ENCODE measurements at places on chromosomes 7 and 10. TPM values are rescaled to one million over a fixed set of nuclear protein-coding genes. Genes with fewer than 3 reads are reported as not detected.

OR2A1 gene
- 0.13 TPM for total RNA-seq

NEURL1 gene
- total RNA-seq = 0.51 TPM

GPRIN2 gene
- total RNA-seq = 13.3 TPM

ZNRF2 gene
- total RNA-seq = 7.9 TPM

C10orf67 gene
- total RNA-seq = under 0.01 TPM

ZNF746 gene
- 20.8 TPM for total RNA-seq

SPDYE2B gene
- total RNA-seq = not detected

UCMA gene
- not detected for total RNA-seq

RSPH10B gene
- total RNA-seq = not detected

AKR1C4 gene
- not detected for total RNA-seq

NOS3 gene
- 2.0 TPM for total RNA-seq

LIPN gene
- total RNA-seq = not detected

RBP3 gene
- total RNA-seq = not detected

MMRN2 gene
- 0.13 TPM for total RNA-seq

ARF5 gene
- total RNA-seq = 359 TPM

RNF133 gene
- not detected for total RNA-seq

BTBD16 gene
- 1.4 TPM for total RNA-seq

NPTX2 gene
- 0.13 TPM for total RNA-seq

CCDC172 gene
- total RNA-seq = not detected

WNT16 gene
- 0.13 TPM for total RNA-seq

TMEM26 gene
- under 0.01 TPM for total RNA-seq

SAP25 gene
- total RNA-seq = 2.8 TPM

PNLIPRP1 gene
- not detected for total RNA-seq

GPR15LG gene
- total RNA-seq = not detected

COBL gene
- total RNA-seq = 0.49 TPM

CPA2 gene
- total RNA-seq = not detected

TMEM176A gene
- not detected for total RNA-seq

KIF20B gene
- total RNA-seq = 14.7 TPM

MKLN1 gene
- total RNA-seq = 11.3 TPM

GFRA1 gene
- 25.3 TPM for total RNA-seq

HOXA1 gene
- 5.1 TPM for total RNA-seq

ZNF212 gene
- 6.3 TPM for total RNA-seq

MRM2 gene
- total RNA-seq = 18.1 TPM

RELN gene
- total RNA-seq = 3.1 TPM

EIF5AL1 gene
- total RNA-seq = 0.49 TPM

ARHGEF35 gene
- total RNA-seq = 1.5 TPM

HGF gene
- 0.16 TPM for total RNA-seq

UCN3 gene
- total RNA-seq = not detected

SEC31B gene
- 3.3 TPM for total RNA-seq

Data from mesangial cell (primary cell).